ENCODE measurements at places on chromosomes 16 and 17. TPM values are rescaled to one million over a fixed set of nuclear protein-coding genes. Genes with fewer than 3 reads are reported as not detected.

MYH2 gene
- total RNA-seq = not detected

DNA sequence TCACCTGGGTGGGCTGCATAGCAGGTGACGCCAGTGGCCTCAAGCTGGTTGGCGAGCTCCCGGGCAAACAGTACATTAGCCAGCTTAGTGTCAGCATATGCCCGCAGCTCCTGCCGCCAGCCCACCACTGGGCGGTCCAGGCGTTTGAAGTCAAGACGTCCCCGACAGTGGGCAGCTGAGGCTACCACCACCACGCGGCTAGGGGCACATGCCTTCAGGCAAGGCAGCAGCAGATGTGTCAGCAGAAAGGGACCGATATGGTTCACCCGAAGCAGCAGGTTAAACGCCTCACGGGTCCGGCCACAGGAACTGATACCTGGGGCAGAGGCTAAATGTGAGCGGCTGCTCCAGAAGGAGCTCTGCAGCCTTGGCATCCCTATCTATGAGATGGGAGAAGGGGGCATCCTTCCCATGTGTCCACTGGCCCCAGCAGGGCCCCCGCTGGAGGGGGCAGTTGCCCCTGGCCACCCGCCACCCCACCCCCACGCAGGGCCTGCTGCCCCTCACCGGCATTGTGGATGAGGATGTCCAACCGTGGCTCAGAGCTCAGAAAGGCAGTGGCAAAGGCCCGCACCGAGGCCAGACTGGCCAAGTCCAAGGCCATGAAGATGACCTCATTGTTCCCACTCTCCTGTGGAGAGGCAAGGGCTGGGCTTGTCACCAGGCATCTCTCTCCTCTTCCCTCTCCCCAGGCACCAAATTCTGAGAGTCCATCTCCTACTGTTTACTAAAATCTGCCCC lies 1.7 kb downstream of the DHRS13 start:
- no peak for DNase-seq
- no peak overlapping the region for H3K27ac ChIP-seq
- peaks cover 7% of the 10 kb centered on the region for H3K36me3 ChIP-seq
- no peaks in the 10 kb centered on the region for H3K27me3 ChIP-seq
- no peak overlapping the region for H3K4me3 ChIP-seq
- peaks cover 19% of the 10 kb centered on the region for H3K4me1 ChIP-seq

ENPP7 gene
- not detected for total RNA-seq

GRCh38 chr17:81961087-81961511 lies at the start of gene NOTUM:
Gene NOTUM, minus strand, starts transcription at chr17:81961187. Its CDS starts 278 bp downstream, at chr17:81960909.
- no peak within 1 kb of the TSS for H3K4me3 ChIP-seq
- peaks cover 60% of the 10 kb centered on the region for H3K27me3 ChIP-seq
- peaks cover 8% of the 10 kb centered on the region for H3K4me1 ChIP-seq

SLC16A11 gene
- total RNA-seq = 1.4 TPM

GRCh38 chr17:69287168-69287567 lies 39.8 kb downstream of the ABCA5 start:
- no peak overlapping the region for H3K4me3 ChIP-seq
- H3K36me3 ChIP-seq = no peaks in the 10 kb centered on the region
- H3K27me3 ChIP-seq = no peaks in the 10 kb centered on the region
- no peaks in the 10 kb centered on the region for H3K4me1 ChIP-seq
- H3K27ac ChIP-seq = no peak overlapping the region
- no peak for DNase-seq

EMP2 gene
- total RNA-seq = 10.5 TPM

DNA sequence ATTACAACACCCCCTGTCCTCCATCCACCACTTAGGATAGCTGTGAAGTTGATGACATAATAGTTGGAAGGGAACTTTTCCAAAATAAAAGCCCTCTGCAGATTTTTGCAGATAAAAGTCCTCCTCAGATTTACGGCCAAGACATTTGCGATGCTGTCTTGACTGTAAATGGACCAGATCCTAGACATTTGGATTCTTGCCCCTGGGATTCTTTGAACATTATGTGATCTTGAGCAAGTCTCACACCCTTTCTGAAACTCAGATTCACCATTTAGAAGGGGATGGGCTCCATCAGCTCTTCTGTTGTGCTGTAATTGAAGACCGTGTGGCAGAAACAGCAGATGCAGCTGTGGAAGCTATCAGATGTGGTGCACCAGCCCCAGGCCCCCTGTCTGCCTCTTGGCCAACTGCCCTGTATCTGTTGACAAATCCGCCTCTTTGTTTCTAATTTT lies 153.9 kb upstream of the CACNG3 start:
- H3K36me3 ChIP-seq = no peaks in the 10 kb centered on the region
- no peaks in the 10 kb centered on the region for H3K27me3 ChIP-seq
- H3K4me1 ChIP-seq = no peaks in the 10 kb centered on the region

EEF2K gene
- 15.4 TPM for total RNA-seq

DNA sequence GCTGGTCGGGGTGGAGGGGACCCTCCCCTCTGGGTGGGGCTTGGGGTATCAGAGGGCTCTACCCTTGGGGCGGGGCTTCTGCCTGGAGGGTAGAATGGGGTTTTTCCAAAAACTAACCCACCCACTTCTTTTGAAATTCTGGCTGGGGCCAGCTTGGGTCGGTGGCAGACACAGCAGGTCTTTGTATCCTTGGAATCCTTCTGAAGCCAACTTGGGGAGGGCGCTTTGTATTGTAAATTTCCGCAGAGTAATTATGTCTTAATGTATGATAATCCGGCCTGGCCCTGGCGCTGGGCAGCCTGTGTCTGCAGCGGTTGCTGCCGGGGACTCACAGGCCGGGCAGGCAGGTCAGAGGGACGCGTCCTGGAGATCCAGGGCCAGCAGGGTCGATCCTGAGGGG lies 33.9 kb upstream of the GSE1 start:
- peaks cover 33% of the 10 kb centered on the region for H3K4me1 ChIP-seq
- DNase-seq = no peak
- no peak overlapping the region for H3K4me3 ChIP-seq
- no peaks in the 10 kb centered on the region for H3K27me3 ChIP-seq
- no peaks in the 10 kb centered on the region for H3K36me3 ChIP-seq
- H3K27ac ChIP-seq = no peak overlapping the region

DNA sequence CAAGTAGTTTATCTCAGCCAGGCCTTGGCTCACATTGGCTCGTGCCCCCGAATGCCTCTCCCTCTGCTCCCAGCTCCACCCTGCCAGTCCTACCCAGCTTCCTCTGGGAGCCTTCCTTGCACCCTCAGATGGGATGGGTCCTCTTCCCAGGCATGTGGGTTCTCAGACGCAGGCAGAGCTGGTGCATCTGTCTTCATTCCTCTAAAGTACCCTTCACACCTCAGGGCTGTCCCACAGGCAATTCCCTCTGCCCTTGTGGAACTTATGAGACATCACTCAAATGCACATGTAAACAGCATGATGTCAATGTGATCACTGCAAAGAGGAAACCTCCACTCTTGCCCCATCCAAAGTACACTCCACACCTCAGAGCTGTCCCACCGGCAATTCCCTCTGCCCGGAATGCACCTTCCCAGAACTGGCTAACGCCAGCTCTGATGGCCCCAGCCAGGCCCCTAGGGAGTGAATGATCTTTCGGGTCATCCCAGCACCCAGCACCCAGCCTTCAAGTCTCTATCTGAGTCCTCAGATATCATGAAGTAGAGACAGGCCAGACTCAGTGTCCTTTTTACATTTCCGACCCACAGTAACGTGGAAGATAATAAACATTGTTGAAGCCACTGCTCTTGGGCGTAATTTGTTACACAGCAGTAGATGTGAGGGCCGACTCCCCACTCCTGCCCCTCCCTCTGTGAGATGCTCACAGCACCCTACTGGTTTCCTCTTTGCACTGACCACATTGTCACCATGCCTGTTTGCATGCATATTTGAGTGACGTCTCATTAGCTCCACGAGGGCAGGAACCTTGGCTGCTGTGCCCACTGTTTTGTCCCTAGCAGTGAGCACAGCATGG lies 85.4 kb downstream of the N4BP1 start:
- H3K27ac ChIP-seq = no peak overlapping the region
- no peak overlapping the region for H3K4me3 ChIP-seq
- no peak for DNase-seq
- H3K27me3 ChIP-seq = no peaks in the 10 kb centered on the region
- H3K36me3 ChIP-seq = no peaks in the 10 kb centered on the region

GRCh38 chr16:66299349-66299748 lies 67.1 kb upstream of the CDH5 start:
- H3K4me1 ChIP-seq = peaks cover 3% of the 10 kb centered on the region
- no peak for DNase-seq
- H3K27me3 ChIP-seq = peaks cover 26% of the 10 kb centered on the region
- H3K27ac ChIP-seq = no peak overlapping the region
- no peak overlapping the region for H3K4me3 ChIP-seq

KRT12 gene
- total RNA-seq = not detected

ACSM5 gene
- total RNA-seq = not detected
